ENCODE measurements at places on chromosomes 1 and 21.

- peak; percentile 75 for DNase-seq
Observed at GRCh38 chr21:33229784-33230544, at the start of gene IFNAR2. TSS of gene IFNAR2 (plus strand) at chr21:33229938. CDS start at chr21:33241923, 11,985 bp downstream.

DNA sequence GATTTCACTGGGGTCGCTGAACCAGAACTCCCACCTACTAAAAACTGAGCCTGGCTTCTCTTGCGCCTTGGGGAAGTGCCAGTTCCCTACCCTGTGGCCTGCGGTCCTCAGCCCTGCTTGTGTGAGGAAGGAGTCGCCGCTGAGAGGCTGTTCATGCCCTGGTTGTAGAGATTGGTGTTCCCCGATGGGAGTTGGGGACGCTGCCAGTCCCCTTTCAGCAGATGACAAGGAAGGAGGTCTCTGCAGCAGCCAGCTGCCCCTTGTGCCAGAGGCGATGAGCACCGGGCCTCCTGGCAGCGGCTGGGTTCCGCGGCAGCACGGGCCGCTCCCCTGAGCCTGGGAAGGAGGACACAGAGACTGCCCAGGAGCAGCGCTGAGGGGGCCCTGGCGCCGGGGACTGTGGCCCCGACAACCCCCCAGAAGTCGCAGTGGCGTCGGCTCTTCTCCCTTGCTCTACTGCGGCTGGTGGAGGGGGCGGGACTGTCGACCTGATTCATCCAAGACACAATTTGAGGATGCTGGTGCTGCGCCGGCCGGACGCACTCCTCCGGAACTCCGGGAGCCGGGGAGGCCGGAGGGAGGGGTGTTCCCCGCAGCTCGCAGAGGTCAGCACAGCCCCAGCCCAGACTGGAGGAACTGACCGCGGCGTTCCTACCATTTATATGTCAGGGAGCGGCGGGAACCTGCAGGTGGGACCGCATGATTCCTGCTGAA, 12.0 kb upstream of the ADORA3 start:
- no peak for DNase-seq

GRCh38 chr21:42117967-42118780, 47.1 kb downstream of the UMODL1 start:
- DNase-seq = peak; percentile 37

GRCh38 chr1:204459706-204460105, 34.9 kb downstream of the PIK3C2B start:
- DNase-seq = no peak

GRCh38 chr1:67209521-67209920, 43.3 kb downstream of the IL23R start:
- DNase-seq = no peak

DNA sequence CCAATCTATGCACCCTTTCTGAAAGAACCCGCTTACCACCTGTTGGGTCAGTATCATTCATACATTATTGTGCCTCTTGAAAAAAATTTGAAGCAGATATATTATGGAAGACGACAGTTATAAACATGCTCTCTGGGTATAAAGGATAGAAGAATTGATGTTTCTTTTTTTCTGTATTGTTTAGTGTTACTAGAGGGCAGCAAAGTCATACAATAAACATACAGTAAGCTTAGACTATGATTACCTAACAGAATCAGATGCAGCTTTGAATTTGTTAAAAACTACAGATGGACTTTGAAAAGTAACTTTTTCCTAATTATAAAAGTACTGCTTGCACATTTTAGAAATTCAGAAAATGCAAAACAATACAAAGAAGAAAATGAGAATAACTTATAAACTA, 11.1 kb upstream of the PAXBP1 start:
- no peak for DNase-seq

DNA sequence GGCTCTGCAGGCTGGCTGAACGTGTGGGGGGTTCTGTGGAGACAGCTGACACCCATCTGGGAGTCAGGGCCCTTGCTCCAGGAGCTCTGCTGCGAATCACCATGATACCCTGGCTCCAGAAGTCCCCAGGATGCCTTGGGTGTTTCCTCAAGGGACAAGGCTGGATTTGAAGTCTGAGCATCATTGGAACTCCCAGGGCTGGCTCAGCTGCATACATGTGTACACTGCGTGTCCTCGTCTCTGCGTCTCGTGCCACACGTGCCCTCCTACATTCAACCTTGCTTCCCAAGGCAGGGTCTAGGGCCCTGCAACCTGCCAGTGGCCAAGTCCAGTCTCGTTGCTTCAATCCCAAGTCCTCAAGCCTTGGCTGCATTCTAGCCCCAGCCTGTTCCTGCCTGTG, 11.7 kb downstream of the CSF1 start:
- no peak for DNase-seq

GRCh38 chr1:227939791-227940771, 7.7 kb downstream of the WNT9A start:
- DNase-seq = no peak

DNA sequence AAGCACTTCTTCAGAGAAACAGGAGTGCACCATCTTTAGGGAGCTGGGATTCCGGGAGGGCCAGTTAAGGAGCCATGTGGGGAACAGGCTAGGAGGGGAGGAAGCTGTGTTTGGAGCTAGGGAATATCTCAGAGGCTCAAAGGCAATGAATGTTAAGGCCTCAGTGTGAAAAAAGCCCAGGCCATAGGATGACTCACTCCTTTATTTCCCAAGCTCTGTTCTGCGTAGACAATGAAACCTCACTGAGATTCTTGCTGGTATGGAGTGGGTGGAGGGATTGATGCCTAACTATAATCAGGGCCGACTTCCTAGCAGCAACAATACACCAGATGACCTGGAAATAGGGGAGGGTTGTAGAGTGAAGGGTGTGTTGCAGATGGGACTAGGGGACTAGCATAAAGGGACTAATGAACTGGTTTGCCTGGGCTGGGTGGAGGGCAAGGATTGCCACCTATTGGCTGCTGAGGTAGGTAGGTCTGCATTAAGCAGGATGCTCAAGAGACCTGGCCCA, 2.1 kb downstream of the GNAT2 start:
- peak; percentile 25 for DNase-seq

DNA sequence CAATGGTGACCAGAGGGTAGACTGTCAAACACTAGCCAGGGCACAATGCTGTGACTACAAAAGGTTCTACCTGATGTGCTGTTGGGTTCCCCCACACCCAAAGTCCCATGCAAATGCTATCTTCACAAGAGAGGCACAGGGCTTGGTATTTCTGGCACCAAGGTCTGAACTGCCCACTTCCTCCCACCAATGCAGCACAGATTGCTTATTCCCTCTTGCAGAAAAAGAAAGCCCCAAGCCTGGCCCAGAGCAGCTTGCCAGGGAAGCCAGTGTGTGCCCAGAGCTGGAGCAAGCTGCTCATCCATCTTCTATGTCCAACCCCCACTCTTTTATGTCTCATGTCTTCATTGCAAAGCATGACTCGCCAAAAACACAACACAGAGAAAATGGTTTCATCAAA, 149.4 kb upstream of the CAMK1G start:
- DNase-seq = no peak

GRCh38 chr1:20070357-20070756, 363 bp downstream of the PLA2G5 start:
- DNase-seq = no peak

- DNase-seq = no peak
Observed at GRCh38 chr1:86441997-86442396, 18.0 kb downstream of the CLCA2 start.

DNA sequence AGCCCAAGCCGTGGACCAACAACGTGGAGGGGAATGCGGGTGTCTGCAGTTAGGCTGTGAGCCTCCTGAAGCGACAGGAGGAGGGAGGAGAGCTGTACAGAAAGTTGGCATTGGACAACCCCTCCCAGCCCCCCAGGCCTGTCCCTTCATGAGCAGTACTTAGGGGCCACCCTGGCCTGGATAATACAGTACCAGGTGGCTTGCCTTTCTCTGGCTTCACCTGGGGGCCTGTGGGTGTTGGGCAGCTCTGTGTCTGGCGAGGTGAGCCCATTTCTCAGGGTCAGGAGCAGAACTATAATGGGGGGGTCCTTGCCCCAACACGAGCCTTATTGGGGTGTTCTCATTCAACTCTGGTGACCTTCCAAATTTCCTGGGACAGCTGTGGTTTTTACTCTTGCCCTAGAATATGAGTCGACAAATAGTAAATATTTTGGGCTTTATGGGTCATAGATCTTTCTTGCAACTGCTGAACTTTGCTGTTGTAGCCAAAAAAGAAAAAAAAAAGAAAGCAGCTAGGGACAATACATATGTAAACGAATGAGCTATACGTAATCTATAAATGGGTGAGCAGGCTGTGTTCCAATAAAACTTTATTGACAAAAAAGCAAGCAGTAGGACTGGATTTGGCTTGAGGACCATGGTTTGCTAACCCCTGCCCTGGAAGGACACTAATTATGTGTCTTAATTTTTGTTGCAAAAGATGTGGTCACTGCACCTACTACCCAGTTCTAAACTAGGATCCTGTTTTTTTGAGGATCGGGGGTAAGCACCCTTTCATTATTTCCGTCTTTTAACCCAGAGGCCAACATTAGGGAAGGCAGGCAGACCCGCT, 11.4 kb downstream of the COQ8A start:
- no peak for DNase-seq

DNA sequence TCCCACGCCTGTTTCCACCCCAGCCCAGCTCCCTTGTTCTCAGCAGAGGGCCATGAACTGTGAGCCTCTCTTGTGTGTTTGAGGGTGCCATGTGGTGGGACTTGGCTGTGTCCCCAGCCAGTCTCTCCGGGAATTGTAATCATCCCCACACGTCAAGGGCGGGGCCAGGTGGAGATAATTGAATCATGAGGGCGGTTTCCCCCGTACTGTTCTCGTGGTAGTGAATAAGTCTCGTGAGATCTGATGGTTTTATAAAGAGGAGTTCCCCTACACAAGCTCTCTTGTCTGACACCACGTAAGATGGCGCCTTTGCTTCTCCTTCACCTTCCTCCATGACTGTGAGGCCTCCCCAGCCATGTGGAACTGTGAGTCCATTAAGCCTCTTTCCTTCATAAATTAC, 57.2 kb upstream of the COL6A2 start:
- no peak for DNase-seq

GRCh38 chr1:12167493-12168429, 970 bp downstream of the TNFRSF1B start:
- no peak for DNase-seq

DNA sequence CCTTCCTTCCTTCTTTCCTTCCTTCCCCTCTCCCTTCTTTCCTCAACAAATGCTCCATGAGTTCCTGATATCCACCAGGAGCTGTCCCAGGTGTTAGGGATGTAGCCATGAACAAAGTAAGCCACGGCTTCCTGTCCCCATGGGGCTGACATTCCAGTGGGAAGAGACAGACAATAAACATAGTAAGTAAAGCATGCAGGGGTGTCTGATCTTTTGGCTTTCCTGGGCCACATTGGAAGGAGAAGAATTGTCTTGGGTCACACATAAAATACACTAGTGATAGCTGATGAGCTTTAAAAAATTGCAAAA, 81.5 kb upstream of the ZBTB40 start:
- DNase-seq = no peak

DNA sequence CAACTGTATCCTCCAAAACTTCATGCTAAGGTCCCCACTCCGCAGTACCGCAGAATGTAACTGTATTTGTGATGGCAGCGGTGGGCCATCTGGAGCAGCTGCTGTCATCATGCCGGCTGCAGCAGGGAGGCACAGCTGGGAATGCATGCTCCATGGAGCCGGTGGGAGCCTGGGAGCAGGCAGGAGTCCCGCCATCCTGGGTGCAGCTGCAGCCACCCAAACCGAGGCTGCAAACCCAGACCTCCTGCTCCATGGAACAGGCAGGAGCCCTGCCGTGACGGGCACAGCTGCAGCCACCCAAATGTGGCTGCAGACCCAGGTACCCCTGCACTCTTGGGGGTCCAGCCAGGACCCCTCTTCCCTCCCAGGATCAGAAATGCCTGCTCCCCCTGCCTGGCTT, 80.3 kb downstream of the SCMH1 start:
- no peak for DNase-seq

- DNase-seq = no peak
Observed at GRCh38 chr1:152392909-152393308, 21.2 kb downstream of the CRNN start.

- DNase-seq = peak; percentile 97
Observed at GRCh38 chr1:84690397-84691121, at the start of gene SSX2IP. TSS of gene SSX2IP (minus strand) at chr1:84690461. CDS start at chr1:84671219, 19,242 bp downstream.

DNA sequence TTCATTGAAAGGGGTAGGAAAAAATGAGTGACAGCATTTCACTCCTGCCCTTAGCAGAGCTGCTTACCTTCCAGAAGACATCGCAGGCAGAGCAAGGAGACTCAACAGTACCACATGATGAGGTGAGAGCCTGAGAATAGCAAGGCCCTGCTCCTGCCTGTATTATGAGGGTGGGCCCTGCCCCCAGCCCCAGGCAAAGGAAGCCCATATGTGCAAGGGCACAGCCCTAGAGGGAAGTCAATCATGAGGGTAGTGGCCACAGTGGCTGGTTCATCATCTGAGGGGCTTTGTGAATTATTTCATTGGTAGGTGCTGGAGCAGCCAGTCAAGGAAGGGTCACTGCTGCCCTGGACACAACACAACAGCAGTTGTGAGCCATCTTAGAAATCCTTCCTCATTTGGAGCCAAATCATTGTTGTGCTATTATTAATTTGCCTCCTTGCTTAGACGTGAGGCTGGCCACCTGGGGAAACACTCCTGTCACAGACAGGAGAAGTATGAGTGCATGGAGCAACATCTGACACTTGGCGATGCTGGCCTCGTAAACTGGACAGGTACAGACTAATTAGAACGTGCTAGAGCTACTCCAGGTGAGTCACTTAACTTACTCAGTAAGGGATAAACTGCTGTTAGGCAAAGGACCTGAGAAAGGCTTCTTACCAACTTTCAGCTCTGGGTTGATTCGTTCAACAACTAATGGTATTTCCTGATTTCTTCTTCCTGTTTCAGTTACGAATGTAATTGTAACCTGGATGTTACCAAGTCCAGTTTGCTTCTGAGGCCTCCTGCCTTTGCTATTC, 22.7 kb upstream of the ACBD6 start:
- no peak for DNase-seq

GRCh38 chr21:32386195-32386870, 6.5 kb downstream of the URB1 start:
- no peak for DNase-seq

GRCh38 chr1:29269382-29269781, 33.1 kb downstream of the PTPRU start:
- no peak for DNase-seq

DNA sequence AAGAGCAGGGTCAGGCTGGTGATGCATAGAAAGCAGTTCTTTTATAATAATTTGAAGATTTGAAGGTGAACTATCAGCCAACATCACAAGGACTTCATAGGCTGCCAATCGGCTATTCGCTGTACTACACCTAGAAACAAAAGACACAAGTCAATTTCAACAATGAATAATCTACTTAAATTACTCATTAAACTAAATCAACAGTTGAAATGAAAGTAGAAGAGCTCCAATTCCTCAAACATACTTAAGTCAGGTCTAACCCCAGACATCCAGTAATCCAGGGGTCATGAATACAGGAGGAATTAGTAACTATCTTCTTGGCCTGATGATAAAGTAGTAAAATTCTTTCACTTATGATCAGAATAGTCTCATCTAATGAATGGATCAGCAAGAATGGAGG, 64.5 kb downstream of the PCSK9 start:
- no peak for DNase-seq

GRCh38 chr1:236800623-236801022, 5.5 kb downstream of the MTR start:
- no peak for DNase-seq
